ENCODE measurements at places on chromosomes 2 and 18.

DNA sequence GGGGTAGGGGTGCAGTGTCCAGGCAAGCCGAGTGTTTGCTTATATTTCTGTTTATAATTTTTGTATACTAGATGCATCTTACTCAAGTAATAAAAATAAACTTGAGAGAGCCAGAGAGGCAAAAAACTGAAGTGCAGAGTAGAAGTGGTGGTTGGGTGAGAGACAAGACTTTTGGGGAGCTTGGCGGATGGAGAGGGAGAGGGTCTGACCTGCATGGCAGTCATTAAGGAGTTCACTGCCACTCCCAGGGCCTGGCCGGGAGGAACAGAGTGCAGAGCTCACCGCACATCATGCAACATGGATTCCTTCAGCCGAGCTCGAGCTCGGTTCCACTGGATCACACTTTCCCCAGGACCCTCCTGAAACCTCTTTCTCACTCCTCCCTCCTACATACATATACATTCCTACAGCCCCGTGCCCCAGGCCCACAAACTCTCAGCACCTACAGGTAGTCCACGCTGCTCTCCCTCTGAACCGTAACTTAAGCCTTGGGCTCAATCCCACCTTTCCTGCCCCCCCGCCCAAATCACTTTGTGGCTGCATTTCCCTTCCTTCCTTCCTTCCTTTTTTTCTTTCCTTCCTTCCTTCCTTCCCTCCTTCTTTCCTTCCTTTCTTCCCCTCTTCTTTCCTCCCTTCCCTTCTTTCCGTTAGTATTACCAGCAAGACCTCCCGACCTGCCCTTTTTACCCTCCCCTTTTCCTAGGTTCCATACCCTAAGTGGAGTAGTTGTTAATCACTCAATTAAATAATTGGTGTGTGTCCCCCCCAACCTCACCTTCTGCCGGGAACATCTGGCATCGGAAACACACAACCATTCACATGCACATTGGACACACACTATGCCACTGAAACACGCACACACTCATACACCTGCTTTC, 37.1 kb upstream of the ATP6V1B1 start:
- DNase-seq = no peak

- DNase-seq = no peak
Measured at GRCh38 chr18:55370936-55371335, 217.1 kb downstream of the TCF4 start.

DNA sequence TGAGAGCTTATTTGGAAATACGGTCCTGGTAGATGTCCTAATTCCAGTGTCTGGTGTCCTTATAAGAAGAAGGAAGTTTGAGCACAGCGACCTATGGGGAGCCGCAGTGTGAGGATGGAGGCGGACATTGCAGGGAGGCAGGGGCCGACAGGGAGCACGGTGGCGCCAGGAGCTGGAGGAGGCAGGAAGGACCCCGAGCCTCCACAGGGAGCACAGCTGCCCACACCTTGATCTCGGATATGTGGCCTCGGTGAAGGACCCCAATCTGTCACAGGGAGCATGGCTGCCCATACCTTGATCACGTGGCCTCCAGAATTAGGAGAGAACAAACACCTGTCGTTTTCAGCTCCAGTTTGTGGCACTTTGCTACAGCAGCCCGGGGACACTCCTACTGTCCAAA, 461.6 kb upstream of the SALL3 start:
- DNase-seq = no peak

- no peak for DNase-seq
Measured at GRCh38 chr2:113894156-113894743, 4.4 kb downstream of the ACTR3 start.

DNA sequence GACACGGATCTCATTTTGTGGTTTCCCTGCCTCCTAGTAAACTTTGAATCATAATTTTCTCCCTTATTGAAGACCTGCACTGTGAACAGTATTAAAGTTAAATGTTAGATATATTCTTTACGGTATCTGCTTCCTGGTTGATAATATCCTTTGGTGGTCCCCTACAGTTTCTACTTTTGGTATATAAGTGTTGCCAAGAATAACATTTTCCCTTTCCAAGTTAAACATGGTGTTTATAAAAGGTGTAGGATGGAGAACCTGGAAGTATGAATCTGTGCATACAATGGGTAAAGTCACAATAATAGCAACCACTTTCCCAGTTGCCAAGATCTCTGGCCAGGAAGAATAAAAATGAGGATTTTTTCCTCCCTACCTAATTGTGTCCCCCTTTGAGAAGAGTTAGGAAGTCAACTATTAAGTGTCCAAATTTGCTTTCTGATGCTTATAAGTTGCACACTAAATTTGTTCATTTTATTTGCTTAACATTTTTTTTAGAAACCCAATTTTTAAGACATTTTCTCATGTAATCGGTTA, 201.0 kb upstream of the STK17B start:
- DNase-seq = no peak

- DNase-seq = no peak
Measured at GRCh38 chr2:156719036-156719435, 282.9 kb downstream of the GPD2 start.

DNA sequence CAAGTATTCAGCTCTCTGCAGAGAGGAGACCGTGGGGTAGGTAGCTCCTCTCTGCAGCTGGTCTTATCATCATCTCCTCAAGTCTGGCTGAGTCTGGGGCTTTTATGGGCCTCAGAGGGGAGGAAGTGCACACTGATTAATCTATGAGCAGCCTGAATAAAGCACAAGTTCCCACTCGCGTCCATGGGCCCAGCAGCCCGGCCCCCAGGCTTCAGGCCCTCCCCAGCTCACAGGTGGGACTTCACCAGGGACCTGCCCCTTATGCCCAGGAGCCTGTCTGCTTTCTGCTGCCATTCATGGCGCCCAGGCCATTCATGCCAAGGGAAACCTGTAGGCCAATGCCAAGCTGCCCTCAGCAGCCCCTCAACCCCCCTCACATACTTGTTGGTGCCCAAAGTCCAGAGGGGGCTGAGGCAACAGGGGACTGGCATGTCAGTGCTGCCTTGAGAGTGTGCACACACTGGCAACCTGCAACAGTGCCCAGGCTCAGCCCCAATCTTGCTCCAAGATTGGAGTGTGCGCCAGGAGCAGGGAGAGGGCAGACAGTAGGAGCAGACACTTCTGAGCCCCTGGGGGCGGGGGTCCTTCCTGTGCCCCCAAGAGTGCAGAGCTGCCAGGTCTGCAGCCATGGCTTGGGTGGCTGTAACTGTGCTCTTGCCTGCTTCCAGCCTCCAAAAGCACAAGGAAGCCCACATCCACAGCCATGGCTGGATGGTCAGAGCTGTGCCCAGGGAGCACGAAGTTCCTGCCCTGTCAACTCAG, 375.6 kb upstream of the VWC2L start:
- no peak for DNase-seq

DNA sequence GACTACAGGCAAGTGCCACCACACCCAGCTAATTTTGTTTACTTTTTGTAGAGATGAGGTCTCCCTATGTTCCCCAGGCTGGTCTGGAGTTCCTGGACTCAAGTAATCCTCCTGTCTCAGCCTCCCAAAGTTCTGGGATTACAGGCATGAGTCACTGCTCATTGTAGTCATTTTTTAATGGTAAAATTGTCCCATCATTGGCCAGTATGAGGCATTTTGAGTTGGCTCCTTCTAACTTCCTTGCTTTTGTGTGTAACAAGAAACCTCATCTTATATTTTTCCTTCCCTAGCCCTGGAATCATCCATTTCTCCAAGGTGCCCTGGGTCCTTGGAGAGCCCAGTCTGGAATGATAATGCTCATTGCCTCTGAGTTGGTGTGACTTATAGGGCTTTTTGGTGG, 148.5 kb downstream of the INHBB start:
- DNase-seq = no peak

DNA sequence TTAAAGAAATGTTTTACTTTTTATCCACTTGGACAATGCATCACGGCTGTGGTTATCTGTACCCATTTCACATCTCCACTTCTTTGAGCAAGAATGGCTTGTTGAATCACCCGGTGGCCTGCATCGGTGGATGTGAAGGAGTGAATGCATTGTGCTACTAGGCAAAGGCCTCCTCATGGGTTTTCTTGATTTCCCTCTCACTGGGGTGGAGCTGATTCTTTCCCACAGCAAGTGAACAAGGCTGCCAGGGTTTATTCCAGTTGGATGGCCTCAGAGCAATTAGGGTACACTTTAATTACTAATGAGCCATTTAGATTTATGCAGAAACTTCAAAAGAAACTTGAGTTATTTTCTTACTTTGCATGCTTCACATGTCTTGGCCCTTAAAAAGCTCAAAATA, 387.1 kb downstream of the RND3 start:
- no peak for DNase-seq

GRCh38 chr2:27993402-27993787, 102.9 kb downstream of the BABAM2 start:
- no peak for DNase-seq

GRCh38 chr2:232890896-232891601, 21.0 kb downstream of the SNORC start:
- DNase-seq = peak; percentile 42

GRCh38 chr18:68667121-68667520, 47.8 kb downstream of the TMX3 start:
- no peak for DNase-seq

DNA sequence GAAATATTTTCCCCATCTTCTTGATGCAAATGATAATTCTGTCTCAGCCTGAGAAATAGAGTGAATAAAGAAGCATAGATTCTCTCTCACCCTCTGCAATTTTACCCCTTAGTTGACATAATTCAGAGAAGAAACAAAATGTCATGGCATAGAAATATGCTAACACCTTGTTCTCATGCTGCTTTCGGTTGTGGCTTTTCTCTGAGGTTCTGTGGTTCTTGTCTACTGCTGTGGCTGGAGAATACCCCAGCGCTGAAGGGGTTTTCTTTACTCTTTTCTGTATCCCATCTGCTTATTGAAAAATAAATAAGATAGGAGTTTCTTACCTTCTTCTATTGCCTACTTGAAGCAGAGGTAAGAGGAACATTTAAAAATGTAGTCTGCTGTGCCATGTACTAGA, 15.4 kb upstream of the RAB27B start:
- no peak for DNase-seq

All from HEK293T (cell line).